ENCODE measurements at places on chromosomes 6 and 20. TPM values are rescaled to one million over a fixed set of nuclear protein-coding genes. Genes with fewer than 3 reads are reported as not detected.

DNA sequence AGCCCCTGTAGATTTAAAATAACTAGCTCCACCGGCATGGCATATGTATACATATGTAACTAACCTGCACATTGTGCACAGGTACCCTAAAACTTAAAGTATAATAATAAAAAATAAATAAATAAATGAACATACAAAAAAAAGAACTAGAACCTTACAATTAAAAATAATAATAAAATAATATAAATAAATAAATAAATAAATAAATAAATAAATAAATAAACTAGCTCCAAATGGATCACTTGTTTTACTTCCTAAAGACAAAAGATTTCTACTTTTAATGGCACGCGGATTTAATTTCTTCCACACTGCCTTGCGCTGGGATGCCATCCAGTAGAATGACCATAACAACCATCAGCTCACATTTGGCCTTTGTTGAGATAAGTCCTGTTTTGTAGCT lies 141.0 kb upstream of the NRSN1 start:
- no peak for DNase-seq

- DNase-seq, result no peak
Observed at GRCh38 chr6:106134906-106135634, 48.9 kb downstream of the PRDM1 start.

DNA sequence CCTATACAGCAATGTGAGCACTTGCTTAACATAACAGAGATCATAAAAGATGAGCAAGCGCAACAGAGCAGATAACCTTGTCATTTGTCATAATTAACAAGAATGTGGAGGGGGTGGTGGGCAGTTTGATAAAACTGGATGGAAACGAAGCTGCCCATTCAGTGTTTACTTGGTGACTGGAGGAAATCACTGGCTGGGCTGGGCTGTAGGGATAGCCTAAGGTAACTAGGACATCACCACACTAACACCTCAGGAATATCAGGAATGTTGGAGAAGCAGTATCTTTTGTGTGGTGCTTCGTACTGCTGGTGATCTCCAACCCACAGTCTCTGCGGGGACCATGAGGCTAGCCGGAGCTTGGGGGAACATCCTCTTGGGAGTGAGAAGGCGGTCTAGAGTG lies 218.4 kb downstream of the HIVEP2 start:
- DNase-seq, result no peak

GRCh38 chr6:62429781-62430180 lies 143.8 kb upstream of the KHDRBS2 start:
- DNase-seq, result no peak

DNA sequence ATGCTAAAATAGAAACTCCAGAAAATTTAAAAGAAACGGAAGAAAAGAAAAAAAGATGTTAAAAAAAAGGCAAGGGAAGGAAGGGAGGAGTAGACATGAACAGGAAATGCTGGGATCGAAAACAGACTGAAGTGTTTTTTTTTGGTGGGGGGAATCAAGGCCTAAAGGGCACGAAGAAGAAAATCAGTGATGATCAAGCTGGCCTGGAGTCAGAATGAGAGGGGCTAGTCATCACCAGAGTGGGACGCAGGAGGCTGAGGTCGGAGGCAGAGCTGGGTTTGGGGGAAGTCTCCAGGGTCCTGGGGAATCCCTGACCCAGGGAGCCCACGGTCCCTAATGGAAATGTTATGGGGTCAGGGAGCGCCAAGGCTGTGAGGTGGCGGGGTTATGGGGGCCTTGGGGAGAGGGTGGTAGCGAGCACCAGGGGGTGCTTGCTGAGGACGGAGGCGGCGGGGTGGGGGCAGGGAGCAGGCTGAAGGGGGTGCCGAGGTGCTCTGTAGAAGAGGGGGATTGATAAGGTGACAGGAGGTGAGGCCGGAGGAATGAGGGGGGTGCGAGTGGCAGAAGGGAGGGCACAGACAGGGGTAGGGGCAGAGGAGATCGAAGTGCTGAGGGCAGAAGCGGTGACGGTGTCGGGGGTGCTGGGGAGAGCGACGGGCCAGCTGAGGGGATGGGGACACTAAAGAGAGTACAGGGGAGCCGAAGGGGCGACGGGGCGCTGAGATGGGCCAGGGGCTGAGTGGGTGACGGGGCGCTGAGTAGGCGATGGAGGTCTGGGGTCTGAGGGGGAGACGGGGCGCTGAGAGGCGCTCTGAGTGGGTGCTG lies 684 bp downstream of the ZNFX1 start:
- DNase-seq, result peak; percentile 38

DNA sequence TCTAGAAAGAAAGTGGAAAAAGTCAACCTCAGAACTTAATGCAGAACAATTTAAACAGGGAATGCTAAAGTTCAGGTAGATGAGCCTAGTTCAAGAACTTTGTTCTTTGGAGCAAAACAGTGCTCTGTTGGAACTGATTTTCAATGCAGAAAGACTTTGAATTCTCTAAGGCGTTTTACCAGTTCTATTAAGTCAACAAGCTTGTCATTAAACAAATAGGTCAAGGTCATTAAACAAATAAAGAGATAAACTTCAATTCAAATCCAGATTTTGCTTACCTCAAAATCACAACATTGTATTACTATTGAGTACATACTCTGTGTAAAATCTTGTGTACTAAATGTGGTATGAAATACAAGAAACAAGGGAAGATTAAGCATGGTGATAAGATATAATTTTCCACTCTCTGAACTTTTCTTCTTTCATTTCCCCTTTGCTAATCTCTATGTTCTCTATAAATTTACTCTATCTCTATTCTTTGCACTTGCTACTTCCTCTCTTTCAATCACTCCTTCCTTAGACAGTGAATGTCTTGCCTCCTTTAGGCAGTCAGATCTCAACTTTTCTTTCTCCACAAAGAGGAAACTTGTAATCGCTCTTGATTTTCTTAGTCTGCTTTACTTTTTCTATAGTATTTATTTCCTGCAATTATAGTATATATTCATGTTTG lies 160.8 kb upstream of the KHDRBS2 start:
- no peak for DNase-seq

DNA sequence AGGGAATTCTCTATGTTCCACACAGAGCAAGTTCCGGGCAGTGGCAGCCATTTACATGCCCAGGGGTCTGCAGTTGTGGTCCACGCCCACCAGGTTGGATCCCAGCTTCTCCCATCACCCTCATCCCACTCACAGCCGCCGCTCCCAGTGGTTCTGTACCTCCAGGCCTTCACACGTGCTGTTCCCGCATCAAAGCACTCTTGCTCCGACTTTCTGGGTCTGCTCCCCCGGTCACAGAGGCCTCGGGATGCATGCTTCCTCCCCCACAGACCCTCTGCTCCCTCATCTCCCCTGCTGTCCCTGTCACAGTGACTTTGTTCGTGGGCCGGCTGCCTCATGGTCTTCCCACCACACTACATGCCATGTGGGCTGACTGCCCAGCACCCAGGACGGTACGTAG lies 332.5 kb downstream of the TAF4 start:
- DNase-seq, result no peak

DNA sequence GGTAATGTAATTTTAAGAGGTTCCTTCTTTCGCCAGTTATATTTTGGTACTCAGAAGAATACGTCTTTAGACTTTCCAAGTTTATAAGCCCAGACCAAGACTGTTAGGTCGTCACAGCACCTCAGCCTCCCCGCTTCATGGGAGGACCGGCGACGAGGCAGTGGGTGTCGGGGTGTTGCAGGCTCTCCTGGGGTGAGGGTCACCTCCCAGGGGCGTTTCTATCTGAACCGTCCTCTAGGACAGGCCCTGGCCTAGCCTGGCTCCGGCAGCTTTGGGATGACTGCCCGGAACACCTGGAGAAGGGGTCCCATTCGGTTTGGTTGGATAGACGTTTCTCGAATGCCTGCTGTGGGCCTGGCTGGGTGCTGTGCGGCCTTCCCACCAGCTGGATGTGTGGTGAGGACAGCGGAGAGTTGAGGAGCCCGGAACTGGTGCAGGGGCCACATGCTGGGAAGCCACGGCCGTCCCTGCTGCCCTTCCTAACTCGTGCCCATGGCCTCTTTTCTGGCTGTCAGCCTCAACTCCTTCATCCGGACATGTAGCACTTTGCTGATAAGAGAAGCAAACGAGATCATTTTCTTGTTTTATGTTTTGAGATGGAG lies 1.1 kb downstream of the OSBPL2 start:
- DNase-seq, result no peak

- no peak for DNase-seq
Observed at GRCh38 chr20:22722811-22723210, 138.4 kb upstream of the FOXA2 start.

GRCh38 chr6:21138336-21139069 lies 455.0 kb upstream of the SOX4 start:
- DNase-seq, result no peak

DNA sequence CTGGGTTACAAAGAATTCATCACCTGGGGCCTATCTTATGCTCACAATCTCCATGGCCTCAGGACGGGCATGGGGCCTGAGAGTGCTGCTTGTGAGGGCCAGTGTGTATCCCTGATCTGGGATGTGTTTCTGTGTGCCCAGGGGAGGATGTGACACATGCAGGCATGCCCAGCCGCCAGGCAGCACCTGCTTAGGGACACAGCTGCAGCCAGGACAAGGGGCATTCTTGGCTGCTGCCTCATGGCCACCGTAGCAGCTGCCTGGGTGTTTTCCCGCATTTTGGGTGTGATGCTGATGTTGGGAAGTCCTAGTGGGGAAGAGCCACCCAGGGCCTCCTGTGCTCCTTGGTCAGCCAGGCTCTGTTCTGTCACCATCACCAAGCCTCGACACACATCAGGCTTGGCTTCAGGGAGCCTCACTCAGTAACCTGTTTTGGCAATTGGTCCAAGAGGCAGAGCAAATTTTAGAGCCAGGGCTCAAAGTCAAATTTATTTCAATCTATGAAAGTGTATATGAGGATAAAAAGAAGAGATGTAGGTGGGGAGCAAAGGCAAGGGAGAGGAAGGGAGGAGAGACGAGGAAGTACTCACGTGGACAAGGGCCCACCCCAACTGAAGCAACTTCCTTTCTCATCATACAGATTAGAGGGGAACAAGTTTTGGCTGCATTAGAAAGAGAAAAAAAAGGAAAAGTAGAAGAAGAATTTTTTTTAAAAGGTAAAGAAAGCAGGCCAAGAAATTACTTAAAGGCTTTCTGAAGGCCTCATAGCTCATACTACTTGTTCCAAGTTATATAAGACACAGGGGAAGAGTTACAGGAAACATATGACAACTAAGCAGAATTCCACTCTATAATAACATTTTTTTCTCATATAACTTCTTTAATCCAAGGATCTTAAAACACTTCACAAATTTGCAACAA lies 269.9 kb upstream of the SUPT3H start:
- DNase-seq, result no peak

GRCh38 chr6:132115714-132116366 lies 164.7 kb upstream of the CCN2 start:
- no peak for DNase-seq

DNA sequence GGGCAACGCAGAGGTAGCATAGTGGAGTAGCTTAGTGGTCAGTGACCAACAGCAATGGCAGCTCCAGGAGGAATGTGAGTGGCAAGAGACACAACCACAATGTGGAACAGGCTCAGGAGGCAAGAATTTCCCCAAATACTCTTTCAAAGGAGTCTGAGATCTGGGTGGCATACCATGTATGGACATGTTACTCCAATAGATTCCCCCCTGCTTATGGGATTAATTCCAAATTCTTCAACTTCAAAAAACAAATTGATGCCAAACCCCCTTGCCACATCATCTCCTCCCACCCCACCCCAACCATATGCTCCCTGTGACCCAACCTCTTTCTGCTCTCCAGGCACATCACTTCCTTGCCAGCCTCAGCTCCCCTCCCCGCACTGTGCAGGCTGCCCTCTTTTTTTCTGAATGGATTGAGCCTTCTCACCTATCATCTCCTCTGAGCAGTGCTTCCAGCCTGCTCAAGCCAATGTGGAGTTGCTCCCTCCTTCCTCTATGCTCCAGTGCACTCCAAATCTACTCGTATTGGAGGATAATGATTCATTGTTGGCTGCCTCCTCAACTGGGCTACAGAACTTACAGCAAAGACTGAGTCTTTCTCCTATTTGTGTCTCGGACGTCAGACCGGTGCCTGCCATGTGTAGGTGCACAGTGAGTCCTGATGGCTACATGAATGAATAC lies 93.0 kb upstream of the CEP85L start:
- no peak for DNase-seq

- DNase-seq, result no peak
Observed at GRCh38 chr6:22928775-22929174, 359.4 kb downstream of the HDGFL1 start.

DNA sequence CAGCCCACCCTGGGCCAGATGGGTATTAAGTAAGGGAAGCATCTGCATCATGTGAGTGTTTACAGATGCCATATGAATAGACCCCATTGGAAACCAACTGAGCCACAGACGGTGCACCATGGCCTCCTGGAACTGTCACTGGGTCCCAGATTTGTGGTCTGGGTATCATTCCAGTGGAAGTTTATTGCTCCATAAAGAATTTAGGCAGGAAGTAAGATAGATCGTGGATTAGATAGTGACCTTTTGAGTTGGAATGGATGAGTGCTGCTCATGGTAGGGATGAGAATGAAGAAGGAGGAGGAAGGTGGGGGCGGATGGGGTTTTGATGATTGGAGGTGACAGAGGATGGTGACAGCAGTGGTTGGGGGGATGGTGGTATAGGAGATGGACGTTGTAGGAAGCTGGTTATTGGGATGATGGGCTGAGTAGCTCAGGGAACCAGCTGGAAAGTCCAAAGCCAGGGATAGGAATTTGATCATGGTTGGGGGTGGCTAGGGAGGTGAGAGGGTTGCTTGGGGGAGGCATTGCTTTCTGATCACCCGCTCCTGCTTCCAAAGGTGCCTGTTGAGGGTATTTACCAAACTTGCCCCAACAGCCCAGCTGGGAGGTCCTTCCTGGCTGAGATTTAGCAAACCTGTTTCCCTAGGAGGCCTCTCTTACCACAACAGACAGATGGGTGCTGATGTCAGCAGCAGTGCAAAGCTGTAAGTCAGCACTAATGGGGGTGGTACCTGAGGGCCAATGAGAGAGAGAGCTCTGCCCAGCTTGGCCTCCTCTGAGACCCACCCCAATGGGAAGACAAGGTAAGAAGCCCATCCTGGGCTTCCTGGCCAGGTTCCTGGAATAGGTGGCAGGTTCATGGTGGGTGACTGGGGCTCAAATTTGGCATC lies 78.0 kb downstream of the VEGFA start:
- no peak for DNase-seq

GRCh38 chr20:44979090-44979621 lies 12.8 kb downstream of the STK4 start:
- peak; percentile 29 for DNase-seq

GRCh38 chr6:146944809-146945208 lies 259.4 kb upstream of the STXBP5 start:
- no peak for DNase-seq

The PPP1R16B gene
- total RNA-seq, result 1.3 TPM

The HCRTR2 gene
- not detected for total RNA-seq

The MYT1 gene
- total RNA-seq, result 0.27 TPM

The IRAK1BP1 gene
- 5.0 TPM for total RNA-seq

The HIVEP2 gene
- total RNA-seq, result 19.3 TPM

The KIAA0408 gene
- 6.3 TPM for total RNA-seq

The XRN2 gene
- 51.3 TPM for total RNA-seq

The THBS2 gene
- total RNA-seq, result 10.9 TPM

The CNBD2 gene
- 3.3 TPM for total RNA-seq

The GUCA1A gene
- total RNA-seq, result not detected

The SGK2 gene
- total RNA-seq, result 0.68 TPM

The SLC17A5 gene
- total RNA-seq, result 32.3 TPM

The TRIM10 gene
- not detected for total RNA-seq

The COL21A1 gene
- total RNA-seq, result 13.3 TPM

Data from prostate gland (tissue), 2 donors.